Cardiac septum (tissue), 1 donor: ENCODE measurements at places on chromosomes 11 and 22. TPM values are rescaled to one million over a fixed set of nuclear protein-coding genes. Genes with fewer than 3 reads are reported as not detected.
A peak's percentile ranks its signal among the peaks of the same experiment; 100 is the strongest.

DNA sequence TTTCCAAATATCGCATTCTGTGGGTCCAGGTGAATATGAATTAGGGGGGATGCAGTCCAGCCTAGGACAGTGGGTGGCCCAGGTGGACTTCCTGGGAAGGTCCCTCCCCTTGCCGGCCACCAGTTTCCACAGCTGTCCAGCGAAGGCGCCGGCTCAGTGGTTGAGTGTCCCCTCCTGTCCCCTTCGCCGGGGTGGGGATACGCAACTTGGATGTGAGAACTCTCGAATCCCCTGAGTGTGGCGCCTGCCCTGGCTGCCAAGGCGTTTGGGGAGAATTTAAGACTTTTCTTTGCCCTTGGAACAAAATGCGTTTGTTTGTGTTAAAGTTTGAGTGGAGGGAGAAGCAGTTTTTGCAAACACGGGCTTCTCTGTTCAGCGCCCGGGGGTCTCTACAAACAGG, 123.7 kb downstream of the KCNQ1OT1 start:
- DNase-seq, result peak; percentile 67

DNA sequence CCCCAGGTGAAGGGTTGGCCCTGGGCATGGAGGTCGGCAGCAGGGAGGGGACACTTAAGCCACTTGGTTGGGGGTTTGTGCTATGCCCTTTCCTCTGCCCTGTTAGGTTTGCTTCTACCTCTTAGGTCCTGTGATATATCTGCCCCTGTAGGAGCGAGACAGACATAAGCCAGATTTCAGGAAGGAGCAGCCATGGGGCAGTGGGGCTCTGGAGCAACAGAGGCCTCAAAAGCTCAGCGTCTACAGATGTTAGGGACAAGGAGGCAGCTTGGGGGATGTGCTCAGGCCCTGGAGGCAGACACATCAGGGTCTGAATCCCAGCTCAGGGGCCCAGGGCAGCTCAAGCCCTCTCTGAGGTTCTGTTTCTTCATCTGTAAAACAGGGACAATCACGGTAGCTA, 27.2 kb upstream of the KCNQ1OT1 start:
- no peak for DNase-seq

- no peak for DNase-seq
Observed at GRCh38 chr11:44016546-44017442, 31.0 kb upstream of the ACCSL start.

GAS2L1 gene
- 13.0 TPM for total RNA-seq

DNA sequence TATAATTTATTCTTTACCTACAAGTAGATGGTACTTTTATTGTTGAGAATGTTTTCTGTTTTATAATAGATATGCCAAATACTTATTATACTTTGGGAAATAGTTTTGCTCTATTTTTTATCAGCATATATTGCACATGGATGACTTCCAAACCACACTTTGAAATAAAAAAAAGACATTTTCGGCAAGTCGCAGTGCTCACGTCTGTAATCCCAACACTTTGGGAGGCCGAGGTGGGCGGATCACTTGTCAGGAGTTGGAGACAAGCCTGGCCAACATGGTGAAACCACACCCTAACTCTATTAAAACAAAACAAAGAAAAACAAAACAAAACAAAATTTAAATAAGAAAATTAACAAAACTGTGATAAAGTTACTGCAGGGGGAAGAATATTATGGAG, 983.9 kb upstream of the CNTN5 start:
- no peak for DNase-seq

DNA sequence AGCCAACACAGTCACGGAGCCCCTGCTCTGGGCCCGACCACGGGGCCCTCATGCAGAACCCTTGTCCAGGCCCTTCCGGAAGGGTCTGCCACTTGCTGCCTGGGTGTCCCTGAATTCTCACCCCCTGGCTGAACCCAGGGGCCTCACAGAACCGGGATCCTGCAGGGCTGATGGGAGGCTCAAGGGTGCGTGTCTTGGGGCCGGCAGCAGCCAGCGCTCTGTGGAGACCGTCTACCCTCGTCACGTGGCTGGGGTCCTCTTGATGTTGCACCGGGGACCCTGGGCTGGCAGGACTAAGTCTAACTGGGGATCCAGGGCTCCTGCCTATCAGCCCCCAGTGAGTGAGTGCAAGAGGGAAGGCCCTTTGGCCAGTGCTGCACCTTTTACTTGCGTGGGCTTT, 19.3 kb upstream of the CCDC188 start:
- DNase-seq, result no peak

- no peak for DNase-seq
Observed at GRCh38 chr11:131976021-131976420, 605.6 kb downstream of the NTM start.

SMTNL1 gene
- not detected for total RNA-seq

DNA sequence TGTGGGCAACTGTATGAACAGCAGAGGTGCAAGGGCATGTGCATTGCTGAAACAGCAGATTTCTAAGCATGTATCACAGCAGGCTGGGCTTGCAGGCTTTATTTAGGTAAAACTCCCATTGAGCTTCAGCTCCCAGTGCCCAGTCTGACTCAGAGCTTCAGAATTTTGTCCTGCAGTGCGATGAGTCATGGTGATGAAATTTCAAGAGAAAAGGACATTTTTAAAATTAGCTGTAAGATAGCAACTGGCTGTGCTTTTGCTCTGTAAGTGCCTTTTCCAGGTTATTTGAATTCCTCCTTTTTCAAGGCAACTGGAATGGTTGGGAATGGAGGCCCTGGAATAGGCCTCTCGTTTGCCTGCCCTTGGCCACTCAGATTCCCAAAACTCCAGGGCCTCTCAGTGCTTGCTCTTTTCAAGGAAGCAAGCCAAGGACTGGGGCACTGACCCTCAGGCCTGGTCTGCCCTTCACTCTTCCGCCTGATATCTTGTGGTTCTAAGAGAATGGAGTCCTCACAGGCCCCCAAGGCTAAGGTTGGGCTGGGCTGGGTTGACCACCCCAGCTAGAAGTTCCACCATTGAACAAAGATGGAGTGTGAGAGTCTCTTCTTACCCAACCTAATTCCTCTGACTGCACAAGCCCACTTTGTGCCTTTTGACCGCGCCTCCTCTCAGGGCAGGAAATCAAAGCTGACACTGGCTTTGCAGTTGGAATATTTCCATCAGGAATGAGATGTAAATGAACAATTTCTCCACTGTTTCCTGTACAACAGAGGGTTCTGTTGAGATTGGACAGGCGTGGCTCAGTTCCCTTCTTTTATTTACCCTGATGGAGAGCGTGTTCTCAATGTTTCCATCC, 59.5 kb upstream of the PRSS23 start:
- no peak for DNase-seq

DNA sequence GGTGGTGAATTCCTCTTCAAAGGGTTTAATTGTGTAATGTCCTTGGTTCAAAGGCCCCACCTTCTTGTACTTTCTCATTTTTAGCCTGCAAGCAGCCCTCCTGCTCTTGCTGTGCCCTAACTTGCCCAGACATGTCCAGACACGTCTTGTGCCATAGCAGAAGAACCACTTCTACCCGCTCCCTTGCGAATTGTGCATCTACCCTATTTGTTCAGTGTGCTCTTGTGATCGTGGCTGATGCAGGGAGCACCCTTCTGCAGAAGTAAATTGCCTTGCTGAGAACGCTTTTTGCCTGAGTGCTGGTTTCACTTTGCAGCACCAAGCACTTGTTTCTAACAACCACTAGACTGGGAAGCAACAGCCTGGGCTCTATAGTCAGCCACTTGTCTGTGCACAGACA, 249.4 kb downstream of the SBF2 start:
- DNase-seq, result no peak

- no peak for DNase-seq
Observed at GRCh38 chr11:117489999-117490679, 162.5 kb downstream of the CEP164 start.

DNA sequence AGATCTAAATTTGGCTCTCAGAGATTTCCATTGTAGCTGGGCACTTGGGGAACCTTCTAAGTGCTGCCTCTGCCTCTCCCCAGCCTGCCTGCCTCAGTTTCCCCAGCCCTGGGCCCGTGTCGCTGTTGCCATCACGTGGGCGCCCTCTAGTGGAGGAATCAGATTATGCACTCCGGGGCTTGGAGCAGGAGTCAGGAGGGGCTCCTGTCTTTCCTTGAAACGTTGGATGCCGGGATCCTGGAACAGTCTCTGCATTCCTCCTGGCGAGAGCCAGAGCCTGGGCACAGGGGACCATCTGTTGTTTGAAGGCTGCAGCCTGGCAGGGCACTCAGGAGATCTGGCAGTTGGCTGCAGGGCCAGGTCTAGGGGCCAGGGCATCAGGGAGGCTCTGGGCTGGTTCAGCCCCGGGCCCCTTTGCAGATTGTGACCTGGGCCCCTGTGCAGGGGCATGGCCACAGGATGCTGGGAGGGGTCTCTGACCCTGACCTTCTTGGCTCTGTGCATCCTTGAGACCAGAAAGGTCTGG, 71.6 kb downstream of the LRP5 start:
- peak; percentile 87 for DNase-seq

APOA5 gene
- not detected for total RNA-seq

GRCh38 chr11:114426280-114426679, 13.0 kb upstream of the REXO2 start:
- DNase-seq, result no peak

DNA sequence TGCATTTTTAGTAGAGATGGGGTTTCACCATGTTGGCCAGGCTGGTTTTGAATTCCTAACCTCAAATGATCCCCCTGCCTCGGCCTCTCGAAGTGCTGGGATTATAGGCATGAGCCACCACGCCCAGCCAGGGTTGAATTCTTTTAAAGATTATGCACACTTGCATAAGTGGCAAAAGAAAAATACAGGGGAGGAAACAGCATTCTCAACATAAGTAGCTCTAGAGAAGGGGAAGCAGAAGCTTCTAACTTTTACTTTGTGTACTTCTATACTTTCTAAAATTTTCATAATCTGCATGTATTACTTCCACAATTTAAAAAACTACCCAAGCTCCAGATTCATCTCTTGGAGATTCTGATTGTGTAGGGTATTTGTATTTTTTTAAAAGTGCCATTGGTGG, 108.0 kb downstream of the SLC1A2 start:
- no peak for DNase-seq

DNA sequence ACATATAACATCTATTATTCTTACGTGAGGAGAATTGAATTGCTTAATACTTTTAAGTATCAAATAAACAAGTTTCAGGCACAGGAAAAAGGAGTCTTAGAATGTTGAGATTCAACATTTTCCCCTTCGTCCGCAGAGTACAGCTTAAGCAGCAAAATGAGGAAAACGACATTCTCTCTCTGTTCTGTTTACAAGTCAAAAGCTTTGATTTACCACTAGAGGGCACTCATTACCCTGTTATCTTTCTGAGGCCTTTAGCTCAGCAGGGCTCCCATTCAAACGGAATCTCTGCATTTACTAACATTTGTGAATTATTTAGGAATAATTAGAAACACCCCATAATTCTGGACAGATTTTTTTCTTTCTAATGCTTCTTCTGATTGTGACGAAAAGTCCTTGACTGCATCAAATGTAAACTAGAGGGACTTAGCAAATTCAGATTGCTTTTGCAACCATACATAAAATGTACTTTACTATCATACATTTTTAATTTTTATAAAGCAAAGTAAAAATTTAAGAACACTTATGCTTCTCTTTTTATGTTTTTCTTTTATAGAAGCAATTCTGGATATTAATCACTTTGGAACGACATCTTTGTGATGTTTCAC, 75.0 kb downstream of the JRKL start:
- no peak for DNase-seq

GRCh38 chr11:13329670-13330356, 52.2 kb downstream of the BMAL1 start:
- no peak for DNase-seq

DNA sequence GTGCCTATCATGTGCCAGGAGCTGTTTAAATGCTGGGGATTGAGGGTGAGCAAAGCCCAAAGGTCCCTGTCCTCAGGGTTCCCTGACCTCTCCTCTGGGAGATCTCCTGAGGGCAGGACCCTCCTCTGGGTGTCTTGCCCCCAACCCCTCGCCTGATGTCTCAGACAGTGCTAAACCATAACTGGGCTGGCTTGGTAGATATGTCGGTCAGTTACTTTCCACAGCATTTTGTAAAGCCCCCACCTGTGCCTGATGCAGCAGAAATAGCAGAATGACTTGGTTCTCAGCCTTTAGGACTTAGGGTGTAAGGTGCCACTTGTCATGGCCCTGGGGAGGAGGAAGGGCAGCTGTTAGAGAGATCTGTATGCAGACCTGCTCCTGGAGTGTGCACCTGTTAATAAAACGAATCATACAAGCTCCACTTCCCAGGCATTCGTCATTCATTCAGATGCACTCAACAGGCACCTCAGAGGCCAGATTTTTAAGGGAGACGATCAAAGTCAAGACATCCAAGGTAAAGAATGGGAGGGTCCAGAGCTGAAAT, 88.1 kb downstream of the TP53I11 start:
- no peak for DNase-seq

ACRV1 gene
- total RNA-seq, result not detected

MRGPRF gene
- total RNA-seq, result 2.3 TPM

ESAM gene
- total RNA-seq, result 50.2 TPM

DNA sequence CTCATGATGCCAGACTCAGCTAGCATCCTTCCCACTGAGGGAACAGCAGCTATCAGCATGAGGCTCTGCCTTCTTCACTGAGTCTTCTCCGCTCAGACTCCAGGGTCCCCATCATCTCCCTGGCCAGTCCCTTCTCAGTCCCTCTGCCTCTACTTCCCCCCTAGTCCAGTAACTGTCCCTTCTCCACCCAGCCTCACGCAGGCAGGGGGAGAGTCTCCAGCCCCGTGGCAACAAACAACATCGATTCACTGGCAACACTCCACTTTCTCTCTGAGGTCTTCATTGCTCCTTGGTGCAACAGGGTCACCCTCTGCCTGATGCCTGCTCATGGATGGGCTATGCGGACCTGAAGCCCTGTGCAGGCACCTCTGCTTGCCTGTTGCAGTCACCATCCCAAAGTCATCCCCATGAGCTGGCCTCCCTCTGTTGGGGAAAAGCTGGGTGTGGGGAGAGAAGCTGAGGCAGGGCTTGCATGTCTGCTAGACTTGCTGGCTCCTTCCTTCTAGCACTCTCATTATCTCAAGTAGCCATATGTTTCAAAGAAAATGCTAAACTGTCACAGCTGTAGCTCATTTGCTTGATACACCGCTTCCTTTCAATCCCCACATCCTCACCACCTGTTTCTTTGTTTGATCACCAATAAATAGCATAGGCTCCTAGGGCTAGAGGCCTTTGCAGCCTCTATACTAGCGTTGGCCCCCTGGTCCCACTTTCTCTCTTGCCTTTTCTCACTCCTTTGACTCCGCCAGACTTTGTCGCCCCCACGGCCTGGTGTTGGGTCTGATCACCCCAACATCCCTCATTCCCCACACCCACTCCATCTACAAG, 4.3 kb upstream of the BCR start:
- no peak for DNase-seq
